Substantia nigra (tissue), 51 donors: ENCODE measurements at places on chromosomes 1 and 21.
A peak's percentile ranks its signal among the peaks of the same experiment; 100 is the strongest.

DNA sequence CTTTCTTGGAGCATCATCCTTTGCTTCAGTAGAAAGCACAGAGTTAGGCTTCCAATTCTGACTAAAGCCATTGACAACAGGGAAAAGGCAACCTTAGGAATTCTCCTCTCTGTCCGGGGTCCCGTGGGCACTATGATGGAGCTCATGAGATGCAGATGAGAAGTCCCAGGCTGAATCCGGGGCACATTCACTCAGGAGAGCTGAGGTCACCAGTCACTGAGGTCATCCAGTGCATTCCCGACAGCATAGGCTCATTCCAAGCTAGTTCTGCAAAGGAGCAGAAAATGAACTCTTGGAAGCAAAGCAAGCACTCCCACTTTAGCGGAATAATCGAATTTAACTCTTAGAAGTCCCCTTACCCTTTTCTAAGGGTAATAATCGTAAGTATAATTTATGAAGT lies 6.8 kb downstream of the CR1 start:
- no peak for DNase-seq

DNA sequence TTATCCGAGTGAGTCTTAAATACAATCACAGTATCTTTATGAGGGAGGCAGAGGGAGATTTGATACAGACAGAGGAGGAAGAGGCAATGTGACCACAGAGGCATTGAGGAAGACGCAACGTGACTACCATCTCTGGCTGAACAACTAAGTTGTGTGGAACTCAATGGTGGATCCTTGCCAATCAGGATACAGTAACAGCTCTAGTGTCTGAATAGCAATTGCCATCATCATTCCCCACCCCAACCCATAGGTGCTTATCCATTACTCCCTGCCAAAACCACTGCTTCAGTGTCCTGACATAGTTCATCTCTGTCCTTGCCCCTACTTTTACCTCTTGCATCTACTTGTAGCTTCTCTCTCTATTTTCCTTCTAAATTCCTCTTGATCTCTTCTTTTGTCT lies 20.5 kb upstream of the RHBDL2 start:
- DNase-seq = no peak

GRCh38 chr1:15160626-15161025 lies 7.1 kb downstream of the TMEM51 start:
- no peak for DNase-seq

DNA sequence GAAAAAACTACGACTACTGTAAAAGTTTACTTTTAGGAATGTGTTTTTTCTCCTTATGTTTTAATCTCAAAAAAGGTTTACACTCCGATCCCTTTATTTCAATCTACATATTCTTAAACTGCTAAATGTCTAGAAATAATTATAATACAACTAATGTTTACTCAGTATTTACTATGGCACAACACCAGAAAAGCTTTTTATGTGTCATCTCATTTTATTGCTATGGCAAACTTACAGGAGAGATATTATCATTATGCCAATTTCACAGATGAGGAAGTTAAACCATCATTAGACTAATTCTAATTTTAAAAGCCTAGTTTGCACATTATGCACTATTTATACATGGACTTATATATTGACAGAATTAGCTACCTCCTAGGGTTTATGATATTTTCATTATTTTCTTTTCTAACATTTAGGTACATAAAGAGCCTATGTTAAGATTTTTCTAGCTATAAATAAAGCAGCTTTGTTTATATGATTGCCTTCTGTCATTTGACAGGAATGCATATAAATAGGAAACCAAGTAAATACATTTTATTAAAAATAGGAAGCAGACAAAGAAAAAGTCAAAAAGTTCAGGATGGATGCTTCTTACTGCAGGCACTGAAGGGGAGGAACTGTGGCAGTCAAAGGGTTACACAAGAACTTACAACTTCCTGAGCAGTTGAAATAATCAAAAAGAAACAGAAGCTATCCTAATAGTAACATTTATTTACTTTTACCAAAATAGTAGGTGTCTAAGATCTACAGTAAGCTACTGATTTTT lies 442.4 kb downstream of the LTN1 start:
- DNase-seq = no peak

DNA sequence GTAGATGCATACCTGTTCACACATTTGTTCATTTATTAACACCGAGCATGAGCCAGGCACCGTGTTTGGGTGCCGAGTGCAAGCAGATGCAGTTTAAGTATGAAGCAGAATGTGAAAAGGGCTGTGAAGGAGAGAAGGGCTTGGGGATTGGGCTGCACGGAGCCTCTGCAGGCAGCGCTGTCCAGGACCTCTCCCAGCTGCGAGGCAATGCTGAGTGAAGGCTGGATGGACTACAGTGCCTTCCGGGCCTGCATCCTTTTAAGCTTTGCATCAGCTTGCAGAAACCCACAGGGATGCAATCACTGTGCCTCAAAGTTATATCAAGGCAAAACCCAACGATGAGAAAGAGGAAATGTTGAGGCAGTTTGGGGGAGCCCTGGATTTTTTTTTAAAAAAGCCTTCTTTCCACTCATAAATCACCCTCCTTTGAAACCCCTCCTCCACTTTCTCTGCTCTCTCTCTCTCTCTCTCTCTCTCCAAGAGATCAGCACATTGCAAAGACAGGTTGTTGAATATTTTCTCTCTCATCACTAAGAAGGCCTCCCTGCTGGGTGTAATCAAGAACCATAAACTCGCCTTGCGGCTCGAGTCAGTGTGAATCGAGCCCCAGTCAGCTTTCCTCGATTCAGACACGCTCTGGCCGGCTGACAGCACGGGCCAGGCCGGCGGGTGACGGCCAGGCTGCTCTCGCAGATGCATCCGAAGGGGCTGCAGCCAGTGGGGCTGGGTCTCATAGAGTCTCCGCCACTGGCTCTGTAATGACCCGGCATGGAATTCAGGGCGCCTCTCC lies 89.2 kb upstream of the POU3F1 start:
- no peak for DNase-seq

GRCh38 chr1:116164150-116164549 lies 53.0 kb downstream of the MAB21L3 start:
- DNase-seq = no peak

DNA sequence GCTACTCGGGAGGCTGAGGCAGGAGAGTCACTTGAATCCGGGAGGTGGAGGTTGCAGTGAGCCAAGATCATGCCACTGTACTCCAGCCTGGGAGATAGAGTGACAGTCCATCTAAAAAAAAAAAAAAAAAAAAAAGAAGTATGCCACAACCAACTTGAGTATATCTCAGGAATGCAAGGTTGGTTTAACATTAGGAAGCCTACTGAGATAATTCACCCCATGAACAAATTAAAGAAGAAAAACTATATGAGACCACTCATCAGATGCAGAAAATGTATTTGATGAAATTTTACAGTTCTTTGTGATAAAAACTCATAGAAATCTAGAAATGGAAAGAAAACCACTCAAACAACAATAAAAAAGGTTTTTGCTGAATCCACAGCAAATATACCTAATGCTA lies 373.8 kb downstream of the LMO4 start:
- DNase-seq = no peak

DNA sequence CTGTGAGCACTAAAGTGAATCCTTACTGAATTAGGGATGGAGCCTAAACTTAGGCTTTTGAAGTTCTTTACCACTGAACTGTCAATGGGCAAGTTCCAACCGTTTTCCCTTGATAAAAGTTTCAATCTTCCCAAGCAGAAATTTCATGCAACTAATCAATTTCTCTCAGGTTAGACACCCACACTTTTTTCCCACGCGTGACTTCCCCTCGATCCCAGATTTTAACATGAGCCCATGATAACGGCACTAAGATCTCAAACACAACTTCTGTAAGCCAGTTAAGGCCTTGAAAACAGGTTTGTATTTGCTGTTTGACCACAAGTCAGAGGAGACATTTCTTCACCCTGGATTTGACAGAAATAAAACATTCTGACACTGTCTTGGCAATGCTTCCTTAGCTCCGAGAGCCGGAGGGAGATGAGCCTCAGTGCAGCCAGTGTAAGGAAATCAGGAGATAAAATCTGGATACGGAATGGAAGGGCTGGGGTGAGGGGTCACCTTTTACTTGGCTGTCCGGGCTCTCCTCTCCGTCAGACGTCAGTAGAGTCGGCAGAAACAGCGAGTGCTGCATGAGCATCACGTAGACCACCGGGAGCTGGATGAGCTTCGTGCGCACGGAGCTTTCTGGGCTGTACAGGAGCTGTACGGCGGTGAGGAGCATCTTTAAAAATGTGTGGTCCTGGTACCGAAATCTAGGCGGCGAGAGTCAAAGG lies 39.7 kb downstream of the MRAP start:
- no peak for DNase-seq

DNA sequence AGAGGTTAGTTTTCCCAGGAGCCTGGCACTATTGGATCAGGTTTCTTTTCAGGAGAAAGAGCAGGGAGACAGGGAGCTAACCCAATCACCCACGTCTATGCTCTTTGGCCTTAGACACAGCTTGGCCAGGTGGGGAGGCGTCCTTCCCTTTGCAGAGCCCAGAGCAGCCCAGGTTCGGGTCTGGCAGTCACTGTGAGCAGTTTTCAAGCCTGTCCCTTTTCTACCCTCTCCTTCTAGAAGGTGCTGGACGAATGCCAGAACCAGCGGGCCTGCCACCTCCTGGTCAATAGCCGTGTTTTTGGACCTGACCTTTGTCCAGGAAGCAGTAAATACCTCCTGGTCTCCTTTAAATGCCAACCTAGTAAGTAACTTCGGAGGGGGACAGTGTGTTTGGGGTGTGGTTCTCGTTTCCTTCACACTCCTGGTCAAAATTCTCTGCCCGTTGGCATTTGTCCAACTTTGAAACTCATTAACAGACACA lies 44.9 kb downstream of the EVA1C start:
- peak; percentile 36 for DNase-seq

DNA sequence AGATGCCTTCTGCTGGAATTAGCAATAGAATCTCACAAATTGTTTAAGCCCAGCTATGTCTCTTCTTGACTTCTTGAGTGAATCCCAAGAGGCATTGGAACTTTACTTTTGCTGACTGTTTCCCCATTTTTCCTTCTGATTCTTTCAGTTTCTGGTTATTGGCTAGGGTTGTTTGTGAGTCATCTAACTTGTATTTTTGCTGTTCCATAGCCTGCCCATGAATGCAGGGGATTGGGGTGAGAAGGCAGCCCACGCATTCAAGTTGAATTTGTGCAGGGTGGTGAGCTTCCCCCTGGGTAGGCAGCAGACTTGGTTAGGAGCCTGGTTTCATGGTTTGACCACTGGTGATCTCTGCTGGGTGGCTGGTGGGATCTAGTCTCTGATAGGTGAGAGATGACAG lies 10.4 kb upstream of the KLF17 start:
- no peak for DNase-seq

DNA sequence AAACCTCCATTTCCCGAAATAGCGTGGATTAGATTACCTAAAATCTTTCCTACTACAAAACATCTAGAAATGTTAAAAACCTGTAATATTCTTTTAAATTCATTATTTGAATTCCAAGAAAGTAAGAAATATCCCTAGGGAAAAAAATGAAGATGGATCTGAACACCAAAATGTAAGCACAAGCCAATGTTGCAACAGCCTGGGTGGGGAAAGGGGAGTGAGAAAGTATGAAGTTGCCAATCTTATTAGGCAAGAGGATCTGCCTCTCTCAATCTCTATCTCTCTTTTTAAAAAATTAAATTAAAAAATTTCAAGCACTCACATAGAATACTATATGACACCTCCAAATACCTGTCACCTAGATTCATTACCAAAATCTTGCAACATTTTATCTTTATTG lies 74.9 kb upstream of the IRF2BP2 start:
- no peak for DNase-seq

DNA sequence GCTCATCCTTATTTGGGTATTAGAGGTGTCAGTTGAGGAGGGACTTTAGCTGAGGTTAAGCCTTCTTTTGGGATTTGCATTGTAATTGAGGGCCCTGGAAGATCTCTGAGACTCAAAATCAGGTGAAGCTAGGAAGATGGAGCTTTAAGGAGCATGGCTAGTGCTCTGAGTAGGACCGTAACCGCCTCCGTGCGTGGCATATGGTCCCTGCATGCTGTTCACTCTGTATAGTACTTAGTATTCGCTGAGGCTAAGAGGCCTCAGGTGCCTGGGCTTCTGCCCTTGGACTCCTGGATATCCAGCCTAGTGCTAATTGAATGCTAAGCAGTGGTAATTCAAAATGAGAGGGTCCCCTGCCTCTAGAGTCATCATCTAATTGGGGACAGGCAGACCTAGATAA lies 22.5 kb downstream of the NSUN4 start:
- DNase-seq = no peak

GRCh38 chr1:24263746-24264145 lies 55.4 kb upstream of the GRHL3 start:
- DNase-seq = no peak

- no peak for DNase-seq
Measured at GRCh38 chr1:51044834-51045233, 57.2 kb upstream of the C1orf185 start.

GRCh38 chr1:94773296-94773809 lies 46.8 kb upstream of the SLC44A3 start:
- no peak for DNase-seq

- no peak for DNase-seq
Measured at GRCh38 chr1:244027491-244028145, 23.5 kb upstream of the ZBTB18 start.

- DNase-seq = no peak
Measured at GRCh38 chr21:35072557-35072956, 23.5 kb upstream of the RUNX1 start.

DNA sequence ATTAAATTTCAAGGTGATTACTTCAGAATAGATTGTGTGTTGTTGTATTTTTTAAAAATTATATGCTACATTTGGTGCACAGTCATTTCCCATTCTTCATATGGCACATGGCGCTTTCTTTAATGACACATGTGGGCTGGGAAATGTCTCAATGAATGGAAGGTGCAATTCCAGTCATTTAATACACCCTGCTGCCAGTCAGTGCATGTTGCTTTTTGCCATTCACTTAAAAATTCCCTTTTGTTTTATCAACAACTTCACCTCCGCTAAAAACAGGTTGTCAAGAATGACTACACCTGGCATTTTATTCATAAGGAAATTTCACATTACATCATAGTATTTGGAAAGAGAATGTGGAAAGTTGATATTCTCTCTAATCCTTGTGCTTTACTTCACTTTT lies 716.4 kb upstream of the ADAMTS5 start:
- no peak for DNase-seq

DNA sequence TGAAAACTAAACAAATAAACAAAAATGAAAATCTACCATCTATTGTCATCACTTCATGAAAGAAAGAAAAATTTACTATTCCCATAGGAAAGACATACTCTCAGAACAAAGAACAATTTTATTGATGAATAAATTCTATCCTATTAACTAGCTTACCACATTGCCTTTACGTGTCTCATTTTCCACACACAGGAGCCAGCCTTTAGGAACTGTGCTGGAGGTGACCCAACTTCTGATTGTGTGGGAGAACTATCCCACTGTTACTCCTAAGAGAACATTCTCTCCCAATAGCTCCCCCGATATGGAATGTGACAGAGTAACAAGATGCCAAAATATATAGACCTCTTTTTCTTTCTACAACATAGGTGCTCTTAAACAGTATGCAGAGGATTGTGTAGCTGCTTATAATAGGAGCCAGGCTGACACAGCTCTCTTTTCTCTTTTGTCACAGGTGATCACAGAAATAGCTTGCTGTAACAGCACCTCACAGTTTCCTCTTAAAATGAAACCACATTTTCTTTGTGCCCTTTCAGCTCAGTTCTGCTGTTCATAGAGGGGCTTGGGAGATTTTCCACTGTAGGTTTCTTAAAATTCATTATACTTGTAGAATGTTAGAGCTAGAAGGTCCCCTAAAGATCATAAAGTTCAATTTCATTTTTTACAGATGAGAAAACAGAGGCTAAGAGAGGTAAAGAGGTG lies 35.5 kb downstream of the C21orf91 start:
- DNase-seq = no peak

- no peak for DNase-seq
Measured at GRCh38 chr1:31390071-31390470, 17.2 kb upstream of the FABP3 start.

- no peak for DNase-seq
Measured at GRCh38 chr1:24954631-24955030, 24.6 kb upstream of the RUNX3 start.
